Eye (tissue), 1 donor: ENCODE measurements at places on chromosomes 16 and 17.
A peak's percentile ranks its signal among the peaks of the same experiment; 100 is the strongest.

DNA sequence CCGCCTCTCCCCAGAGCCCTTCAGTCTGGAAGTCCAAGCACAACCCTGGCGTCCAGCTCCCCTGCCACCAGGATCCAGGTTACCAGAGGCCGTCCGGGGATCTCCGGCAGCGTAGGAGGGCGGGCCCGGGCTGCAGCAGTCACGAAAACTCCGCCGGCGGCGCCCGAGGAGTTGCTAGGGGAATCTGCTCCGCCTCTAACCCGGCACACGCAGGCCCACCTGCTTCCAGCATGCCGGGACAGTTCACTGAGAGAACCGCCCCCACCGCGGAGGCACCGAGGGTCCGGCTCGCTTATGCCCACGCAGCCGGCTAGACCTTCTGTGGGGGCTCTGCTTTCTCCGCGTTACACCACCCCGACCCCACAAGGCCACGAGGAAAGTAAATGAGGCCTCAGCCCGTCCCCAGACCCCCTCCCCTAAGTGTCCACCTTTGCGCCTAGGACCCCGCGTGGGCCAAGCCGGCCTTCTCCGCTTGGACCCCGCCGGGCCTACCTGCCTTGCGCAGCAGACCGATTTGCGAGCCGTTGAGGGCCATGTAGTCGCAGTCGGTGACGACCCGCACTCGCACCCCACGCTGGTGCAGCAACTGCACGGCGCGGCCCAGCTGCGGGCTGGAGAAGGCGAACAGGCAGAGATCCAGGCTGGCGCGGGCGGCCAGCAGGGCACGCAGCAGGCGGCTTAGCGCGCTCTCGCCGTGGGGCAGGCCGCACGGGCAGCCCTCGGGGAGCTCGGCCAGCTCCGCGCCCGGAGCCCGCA lies 587 bp downstream of the PLD6 start:
- DNase-seq = peak; percentile 76

GRCh38 chr16:49502136-49502881 lies 128.7 kb downstream of the C16orf78 start:
- DNase-seq = no peak

- peak; percentile 42 for DNase-seq
Measured at GRCh38 chr17:43025766-43026537, 921 bp downstream of the RND2 start.

GRCh38 chr16:55406651-55407050 lies 72.3 kb upstream of the MMP2 start:
- peak; percentile 34 for DNase-seq

GRCh38 chr16:30622455-30623032 lies 12.4 kb upstream of the ZNF689 start:
- no peak for DNase-seq

GRCh38 chr17:51085150-51085805 lies 35.4 kb downstream of the SPAG9 start:
- DNase-seq = no peak

DNA sequence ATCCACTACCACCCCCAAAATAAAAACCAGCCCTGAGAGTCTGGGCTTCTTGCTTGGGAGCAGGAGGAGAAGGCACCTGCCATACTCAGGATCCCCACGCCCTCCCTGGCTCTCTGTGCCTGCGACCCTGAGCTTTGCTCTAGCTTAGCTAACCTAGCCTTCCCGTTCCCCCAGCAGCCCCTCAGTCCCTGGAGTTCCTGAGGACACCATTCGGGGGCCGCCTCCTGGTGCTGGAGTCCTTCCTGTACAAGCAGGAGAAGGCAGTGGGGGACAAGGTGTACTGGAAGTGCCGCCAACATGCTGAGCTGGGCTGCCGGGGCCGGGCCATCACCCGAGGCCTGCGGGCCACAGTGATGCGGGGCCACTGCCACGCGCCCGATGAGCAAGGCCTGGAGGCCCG lies 18.5 kb downstream of the FLYWCH1 start:
- DNase-seq = no peak

- peak; percentile 81 for DNase-seq
Measured at GRCh38 chr16:49589544-49590031, 216.0 kb downstream of the C16orf78 start.

GRCh38 chr16:80938004-80938878 lies 68.4 kb downstream of the CMC2 start:
- peak; percentile 71 for DNase-seq

- no peak for DNase-seq
Measured at GRCh38 chr16:3479654-3480216, 15.6 kb downstream of the C16orf90 start.

- DNase-seq = no peak
Measured at GRCh38 chr16:75695708-75696107, 5.6 kb downstream of the DUXB start.

- peak; percentile 48 for DNase-seq
Measured at GRCh38 chr16:84940670-84941551, 70.4 kb downstream of the ZDHHC7 start.

DNA sequence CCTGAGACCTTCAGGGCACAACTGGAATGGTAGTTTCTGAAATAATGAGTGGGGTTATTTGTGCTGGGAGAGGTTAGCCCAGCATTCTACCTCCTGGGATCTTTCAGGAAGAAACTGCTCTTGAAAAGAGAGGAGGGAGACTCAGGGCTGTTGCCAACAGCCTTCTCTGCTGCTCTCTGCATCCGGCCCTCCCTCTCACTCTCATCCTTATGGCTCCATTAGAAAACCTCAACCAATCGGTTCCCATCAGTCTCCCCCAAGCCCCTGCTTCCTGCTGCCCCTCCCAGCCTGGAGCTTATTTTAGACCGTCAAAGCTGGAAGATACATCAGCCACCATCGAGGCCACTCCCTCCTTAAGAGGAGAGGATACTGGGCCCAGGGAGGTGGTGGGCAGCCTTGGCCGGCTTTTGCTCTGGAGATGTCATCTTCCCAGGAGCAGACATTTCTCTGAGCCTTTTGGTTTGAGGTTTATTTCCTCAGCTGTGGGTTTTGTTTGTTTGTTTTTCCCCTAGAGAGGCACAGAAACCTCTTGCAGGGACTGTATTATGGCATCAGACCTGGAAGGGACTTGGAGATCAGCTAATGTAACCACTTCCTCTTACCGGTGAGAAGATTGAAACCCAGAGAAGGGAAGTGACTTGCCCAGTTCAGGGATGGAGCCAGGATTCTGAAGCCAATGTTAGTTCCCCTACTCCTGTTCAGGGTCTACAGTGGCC lies 2.7 kb downstream of the MPRIP start:
- peak; percentile 73 for DNase-seq

DNA sequence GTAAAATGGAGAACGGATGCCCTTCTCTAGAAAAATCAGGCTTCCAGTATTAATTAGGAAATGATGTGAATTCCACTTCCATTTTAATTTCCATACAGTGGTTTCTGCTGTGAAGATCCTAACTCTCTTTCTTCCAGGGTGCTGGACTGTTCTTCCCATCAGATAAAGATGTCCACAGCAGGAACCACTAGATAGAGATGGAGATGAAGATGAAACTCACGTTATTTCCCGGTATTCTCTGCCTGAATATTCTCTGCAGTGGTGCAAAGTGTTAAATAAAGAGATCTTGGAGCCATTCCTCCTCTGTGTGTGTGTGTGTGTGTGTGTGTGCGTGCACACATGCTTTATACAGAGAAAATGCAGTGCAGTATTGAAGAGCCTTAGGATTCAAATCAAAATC lies 727.5 kb downstream of the KCNJ2 start:
- no peak for DNase-seq

DNA sequence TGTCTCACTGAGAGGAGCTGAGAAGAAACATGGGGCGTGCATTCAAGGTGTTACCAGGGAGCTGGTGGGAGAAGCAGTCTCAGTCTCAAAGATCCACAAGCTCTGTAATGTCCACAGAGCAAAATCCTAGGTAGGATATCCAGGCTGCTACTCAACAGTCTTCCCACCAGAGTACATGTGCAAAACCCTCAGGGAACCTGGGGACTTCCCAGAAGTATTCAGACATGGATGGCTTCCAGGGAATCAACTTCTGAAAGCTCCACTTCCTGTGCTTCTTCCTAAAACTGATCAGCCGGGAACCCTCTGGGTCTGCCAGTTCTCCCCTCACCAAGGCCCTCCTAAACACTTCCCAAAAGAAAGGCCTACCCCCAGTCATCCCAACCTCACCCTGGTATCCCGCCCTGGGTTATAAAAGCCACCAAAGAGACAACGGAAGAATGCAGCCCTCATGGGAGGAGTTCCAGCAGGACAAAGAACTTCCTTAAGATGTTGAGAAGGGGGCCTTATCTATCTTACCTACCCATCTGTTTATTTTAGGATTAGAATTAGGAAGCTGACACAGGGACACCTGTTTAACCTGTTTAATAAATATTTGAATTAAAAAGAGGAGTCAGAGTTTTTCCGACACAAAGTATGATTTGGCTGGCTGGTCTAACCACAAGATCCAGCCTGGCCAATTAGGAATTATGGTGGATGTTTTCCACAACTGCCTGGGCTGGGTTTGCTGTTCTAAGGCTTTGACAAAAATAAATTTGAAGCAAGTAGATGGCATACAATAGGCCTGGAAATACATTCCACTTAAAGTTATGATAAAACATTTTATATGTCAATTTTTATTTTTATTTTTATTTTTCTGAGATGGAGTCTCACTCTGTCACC lies 37.0 kb downstream of the CUEDC1 start:
- no peak for DNase-seq

GRCh38 chr16:48299471-48299870 lies 52.1 kb upstream of the ABCC11 start:
- no peak for DNase-seq

DNA sequence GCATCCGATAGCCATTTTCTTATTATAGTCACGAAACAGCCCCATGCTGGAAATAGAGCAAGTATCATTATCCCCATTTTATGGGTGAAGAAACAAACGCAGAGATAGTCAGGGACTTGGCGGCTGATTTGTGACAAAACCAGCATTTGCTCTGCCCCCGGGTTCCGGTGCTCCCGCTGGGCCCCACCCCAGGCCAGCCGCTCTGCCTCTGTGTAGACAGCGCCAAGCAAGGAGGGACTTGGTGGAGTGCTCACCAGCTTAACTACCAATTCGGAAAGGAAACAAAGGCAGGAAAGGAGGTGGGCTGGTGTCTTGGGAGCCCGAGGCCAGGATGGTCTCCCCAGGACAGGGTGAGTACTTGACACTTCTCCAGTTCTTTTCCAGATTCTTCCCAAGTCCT lies 10.0 kb downstream of the SRL start:
- DNase-seq = no peak

DNA sequence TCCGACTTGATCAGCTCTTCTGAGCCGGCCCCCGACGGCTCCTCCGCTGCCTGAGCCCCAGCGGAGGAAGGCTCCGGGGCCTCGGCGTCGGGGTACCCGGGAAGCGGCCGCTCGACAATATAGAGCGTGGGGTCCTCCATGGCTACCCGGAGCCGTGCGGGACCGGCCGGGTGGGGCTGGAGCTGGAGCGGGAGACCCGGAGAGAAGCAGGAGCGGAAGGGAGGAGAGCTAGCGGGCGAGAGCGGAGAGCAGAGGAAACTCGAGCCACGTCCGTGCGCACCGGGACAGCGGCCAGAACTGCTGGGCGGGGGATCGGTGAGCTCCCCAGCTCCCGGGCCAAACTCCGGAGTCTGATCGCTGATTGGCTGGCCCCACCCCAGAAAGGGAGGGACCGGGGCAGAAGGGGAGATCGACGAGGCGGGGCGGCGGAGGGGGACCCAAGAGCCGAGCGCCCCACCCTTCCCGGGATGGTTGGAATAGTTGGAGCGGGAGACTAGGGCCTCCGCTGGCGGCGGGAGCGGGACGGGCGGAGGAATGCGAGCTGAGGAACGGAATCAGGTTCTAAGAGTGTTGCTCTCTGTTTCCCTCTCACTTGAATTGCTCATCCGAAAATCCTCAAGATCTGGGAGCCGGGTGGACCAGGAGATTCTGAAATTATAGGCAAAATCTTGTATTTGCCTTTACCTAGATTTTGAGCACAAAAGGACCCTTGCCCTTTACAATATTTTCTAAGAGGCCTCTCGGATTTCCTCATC lies at the start of gene CAVIN1:
CAVIN1 (minus strand) TSS at position 299 of the 755 bp plus-strand sequence; CDS start at position 140, 159 bp downstream.
- DNase-seq = peak; percentile 95

DNA sequence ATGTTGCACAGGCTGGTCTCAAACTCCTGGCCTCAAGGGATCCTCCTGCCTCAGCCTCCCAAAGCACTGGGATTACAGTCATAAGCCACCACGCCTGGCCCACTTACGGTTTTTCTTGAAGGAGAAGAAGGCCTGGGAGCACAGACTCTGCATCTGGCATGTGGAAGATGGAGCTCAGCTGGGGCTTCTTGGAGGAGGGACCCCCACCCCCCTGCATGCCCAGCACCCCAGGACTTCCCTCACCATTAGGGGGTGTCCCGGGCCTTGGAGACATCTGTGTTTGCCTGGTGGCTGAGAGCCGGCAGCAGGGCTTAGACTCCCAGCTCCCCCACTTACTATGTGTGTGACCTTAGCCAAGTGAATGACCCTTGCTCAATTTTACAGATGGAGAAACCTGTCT lies 204.7 kb downstream of the ZNF423 start:
- no peak for DNase-seq

GRCh38 chr17:15935891-15936290 lies 9.0 kb upstream of the ADORA2B start:
- DNase-seq = no peak

DNA sequence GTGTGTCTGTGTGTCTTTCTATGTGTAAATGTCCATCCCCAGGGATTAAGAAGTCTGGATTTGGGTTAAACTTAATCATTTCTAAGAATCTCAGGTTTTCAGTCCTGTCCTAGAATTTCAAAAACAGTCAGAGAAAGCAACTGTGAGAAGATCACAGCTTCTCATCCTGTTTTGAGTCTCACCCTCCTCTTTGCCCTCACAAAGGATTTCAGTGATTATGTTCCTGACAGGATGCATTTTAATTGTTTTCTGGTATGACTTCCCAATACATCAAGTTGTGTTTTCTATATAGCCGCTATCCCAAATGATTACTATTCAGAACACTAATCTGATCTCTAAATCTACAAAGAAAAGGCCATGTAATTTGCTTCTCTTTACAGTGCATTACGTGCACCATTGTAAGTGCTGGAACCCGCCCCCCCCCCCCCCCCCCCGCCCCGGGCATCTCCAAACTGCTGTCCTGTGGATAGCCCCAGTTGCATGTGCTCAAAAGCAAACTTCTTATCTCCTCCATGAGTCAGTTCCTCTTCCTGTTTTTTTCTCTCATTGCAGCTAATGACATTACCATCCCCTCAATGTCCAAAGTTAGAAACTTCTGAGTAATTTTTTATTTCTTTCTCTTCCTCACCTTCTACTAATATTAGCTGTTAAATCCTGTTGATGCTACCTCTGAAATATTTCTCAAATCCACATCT lies 73.9 kb downstream of the CDH13 start:
- DNase-seq = no peak

GRCh38 chr17:17532991-17533390 lies 36.8 kb upstream of the RASD1 start:
- DNase-seq = no peak

- DNase-seq = peak; percentile 53
Measured at GRCh38 chr17:79746889-79747507, 16.3 kb downstream of the ENPP7 start.

- DNase-seq = peak; percentile 74
Measured at GRCh38 chr17:6843241-6843880, 11.8 kb upstream of the TEKT1 start.

DNA sequence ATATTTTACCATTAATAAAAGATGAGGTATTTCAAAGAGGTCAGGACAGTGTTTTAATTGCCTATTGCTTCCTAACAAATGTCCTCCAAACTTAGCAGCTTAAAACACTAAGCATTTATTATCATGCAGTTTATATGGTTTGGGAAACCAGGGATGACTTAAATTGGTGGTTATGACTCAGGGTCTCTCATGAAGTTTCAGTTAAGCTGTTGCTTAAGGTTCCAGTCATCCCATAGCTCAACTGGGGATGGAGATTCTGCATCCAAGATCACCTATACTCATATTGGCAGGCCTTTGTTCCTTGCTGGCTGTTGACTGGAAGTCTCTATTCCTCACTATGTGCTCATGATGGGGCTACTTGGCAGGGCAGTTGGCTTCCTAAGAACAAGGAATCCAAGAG lies 1329.9 kb upstream of the GOT2 start:
- no peak for DNase-seq
